ENCODE measurements at places on chromosomes 4 and X.

DNA sequence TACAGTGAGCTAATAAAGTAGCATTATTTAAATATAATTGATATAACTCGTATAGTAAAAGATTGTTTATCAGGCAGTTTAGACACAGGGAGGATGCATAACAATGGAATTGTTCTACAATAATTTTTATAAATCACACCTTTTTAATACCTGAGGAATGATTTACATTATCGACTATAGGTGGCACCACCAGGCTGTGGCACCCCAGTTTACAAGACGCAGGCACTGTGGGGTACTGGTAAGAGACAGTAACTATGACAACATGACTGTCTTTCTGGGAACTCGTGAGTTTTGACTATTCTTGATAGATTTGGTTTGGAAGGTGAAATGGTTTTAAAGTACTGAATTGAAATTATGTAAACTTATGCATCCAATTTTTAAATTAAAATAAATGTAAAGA, 27.1 kb upstream of the STBD1 start:
- DNase-seq = no peak

DNA sequence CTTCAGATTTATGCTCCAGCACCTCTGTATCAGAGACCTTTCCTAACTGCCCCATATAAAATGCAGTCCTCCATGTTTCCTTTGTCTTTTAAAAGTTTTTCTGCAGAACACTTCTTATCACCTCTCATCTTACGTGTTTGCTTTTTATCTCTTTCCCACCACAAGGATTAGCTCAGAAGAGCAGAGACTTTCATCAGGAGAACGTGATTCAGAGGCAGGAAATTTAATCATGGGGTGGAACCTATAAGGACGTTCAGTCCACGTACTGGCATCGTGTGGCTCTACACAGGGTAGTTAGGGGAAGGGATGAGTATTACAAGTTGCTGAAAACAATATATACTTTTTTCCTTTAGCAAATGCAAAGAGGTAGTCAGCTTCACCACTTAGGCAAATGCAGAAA, 98.7 kb downstream of the SORBS2 start:
- DNase-seq = no peak

DNA sequence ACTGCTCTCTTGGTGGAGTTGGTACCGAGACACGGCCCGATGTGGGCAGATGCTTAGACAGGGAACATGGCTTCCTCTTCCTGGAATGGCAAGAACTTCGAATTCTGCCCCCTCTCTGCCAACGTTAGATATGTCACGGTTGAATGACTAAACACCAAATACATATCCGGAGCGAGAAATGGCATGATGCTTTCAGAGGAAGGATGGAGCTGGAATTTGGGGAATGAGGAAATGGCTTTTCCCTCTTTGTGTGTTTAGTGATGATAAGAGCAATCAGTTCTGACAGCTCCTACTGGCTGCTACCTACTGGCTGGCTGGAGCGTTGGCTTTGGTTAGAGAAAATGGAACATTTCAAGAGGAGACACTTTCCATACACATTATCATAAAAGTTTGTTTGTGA, 140.0 kb downstream of the DHRSX start:
- no peak for DNase-seq

DNA sequence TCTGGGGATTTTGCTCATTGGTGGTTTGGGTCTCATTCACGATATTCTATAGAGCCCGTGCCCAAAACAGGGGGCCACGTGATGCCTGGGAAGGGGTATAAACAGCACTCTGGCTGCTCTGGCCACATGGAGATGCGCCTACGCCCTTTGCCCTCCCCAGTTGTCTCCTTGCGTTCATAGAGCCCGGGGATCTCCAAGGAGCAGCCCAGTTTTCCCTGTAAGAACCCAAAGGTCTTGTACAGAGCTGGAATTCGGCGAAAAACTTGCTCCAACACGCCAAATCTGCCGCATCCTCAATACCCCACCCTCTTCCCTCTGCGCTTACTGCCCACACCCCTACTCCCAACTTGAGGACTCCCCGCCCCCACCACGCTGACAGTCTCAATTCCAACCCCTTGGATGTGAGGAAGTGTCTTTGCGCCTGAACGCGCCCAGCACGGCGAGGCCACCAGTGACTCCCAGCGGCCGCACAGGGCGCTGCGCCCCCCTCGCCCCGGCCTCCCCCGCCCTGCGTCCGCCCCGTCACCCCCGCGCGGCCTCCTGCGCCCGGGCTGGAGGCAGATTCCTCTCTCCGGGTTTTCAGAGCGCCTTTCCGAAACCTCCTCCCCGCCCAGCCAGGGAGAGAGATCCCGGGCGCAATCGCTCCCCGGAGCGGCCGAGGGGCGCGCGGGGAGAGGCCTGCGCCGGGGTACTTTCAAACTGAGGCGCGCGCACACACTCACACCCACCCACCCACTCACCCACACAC, at the start of gene NHS:
TSS of gene NHS (plus strand) at position 582 of the 748 bp plus-strand sequence. CDS start 558 bp downstream, outside the sequence.
- DNase-seq = peak; percentile 58

DNA sequence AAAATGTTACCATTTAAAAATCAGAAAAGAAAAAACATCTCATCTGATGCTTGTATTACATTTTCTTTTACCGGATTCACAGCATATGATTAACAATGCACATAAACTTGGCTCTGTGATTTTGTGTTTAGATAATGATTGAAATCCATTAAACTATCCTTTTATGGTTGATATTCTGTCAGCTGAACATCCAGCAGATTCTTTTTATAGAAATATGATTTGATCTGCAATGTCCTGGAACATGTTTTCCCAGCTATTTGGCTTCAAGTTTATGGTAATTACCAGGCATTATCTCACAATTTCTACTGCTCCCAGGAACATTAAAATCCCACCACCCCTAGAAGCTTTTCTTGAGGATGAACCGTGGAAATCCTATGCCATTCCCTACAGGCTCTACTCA, 205.7 kb upstream of the TET2 start:
- no peak for DNase-seq

- DNase-seq = no peak
Measured at GRCh38 chrX:14851526-14851925, 21.3 kb downstream of the FANCB start.

GRCh38 chrX:142214081-142214480, 9.0 kb upstream of the MAGEC2 start:
- no peak for DNase-seq

DNA sequence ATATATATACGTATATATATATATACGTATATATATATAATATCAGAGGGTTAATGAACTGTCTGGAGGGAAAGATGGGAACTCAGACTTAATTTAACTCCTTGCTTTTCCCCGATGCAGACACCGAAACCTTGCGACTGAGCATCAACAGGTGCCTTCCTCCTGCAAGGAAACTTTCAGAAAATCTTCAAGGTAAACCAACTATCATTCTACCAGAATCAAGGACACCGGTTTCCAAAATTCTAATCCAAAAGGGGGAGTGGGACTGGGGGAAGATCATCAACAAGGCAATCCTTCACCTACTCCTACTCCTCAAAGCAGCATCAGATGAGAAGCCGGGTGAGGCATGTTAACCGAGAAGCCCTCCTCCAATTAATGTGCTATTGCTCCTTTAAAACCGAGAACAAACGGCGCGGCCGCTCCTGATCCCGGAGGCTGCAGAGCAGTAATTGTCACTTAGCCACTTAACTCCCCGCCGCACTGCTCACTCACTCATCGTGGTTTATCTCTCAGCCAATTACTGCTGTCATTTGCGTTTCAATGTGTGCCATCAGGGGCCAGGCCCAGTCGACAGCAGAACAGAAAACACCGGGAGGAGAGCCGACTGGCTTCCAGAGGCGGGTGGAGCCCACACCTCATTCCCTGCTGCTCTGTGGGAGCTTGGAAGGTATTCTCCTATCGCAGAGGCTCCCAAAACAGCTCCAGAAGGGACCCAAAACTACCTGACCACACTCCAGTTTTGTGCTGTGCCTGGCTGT, 61.7 kb downstream of the MAML3 start:
- peak; percentile 53 for DNase-seq

GRCh38 chr4:165293061-165293460, 34.4 kb upstream of the MSMO1 start:
- DNase-seq = no peak

GRCh38 chr4:101186567-101187184, 160.7 kb downstream of the PPP3CA start:
- no peak for DNase-seq

- DNase-seq = no peak
Measured at GRCh38 chr4:1036095-1036494, 24.7 kb downstream of the FGFRL1 start.

GRCh38 chr4:32864713-32865351, 2144.7 kb downstream of the PCDH7 start:
- DNase-seq = no peak

DNA sequence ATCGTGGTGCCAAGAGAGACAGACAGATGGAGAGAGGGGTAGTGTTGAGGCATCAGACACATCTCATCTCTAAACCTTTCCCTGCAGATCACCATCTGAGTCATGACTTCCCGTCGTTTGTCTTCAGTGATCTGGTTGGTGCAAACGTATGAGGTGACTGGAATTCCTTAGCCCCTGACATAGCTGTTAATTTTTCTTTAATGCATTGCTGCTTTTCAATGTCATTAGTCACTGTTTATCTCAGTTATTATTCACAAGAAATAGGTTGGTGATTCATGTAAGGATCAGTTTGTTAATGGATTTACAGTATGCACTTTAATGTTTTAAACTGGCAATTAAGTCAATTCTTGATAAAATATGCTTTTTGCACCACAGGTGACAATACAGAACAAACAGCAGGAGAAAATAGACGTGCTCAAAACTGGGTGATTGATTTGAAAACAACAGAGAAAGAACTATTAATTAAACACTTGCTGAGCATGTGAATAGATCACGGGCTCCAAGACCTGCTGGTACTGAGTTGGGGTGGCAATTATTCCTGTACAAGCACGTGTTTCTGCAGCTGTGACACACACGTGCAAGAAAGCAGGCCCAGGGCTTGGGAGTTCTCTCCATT, 1.3 kb upstream of the TMEM154 start:
- no peak for DNase-seq

- DNase-seq = no peak
Measured at GRCh38 chr4:165152527-165152926, 39.9 kb upstream of the TMEM192 start.

GRCh38 chrX:78237127-78237526, 90.3 kb downstream of the CYSLTR1 start:
- no peak for DNase-seq

DNA sequence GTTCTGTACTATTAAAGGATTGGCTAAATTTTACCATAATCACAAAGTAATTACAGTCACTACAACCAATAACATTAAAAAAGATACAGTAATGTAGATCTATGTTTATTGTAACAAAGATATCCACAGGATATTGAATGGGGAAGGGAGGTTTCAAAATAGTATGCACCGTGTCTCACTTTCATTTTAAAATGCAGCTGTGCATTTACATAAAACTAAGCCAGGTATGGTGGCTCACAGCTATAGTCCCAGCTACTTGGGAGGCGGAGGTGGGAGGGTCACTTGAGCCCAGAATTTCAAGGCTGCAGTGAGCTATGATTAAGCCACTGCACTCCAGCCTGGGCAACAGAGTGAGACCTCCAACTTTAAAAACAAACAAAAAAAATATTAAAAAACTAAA, 8.5 kb downstream of the SRP72 start:
- no peak for DNase-seq

- DNase-seq = no peak
Measured at GRCh38 chr4:2827874-2828751, 15.5 kb upstream of the ADD1 start.

- DNase-seq = no peak
Measured at GRCh38 chr4:87843936-87844335, 11.2 kb downstream of the MEPE start.

GRCh38 chr4:91590260-91590659, 713.5 kb upstream of the GRID2 start:
- no peak for DNase-seq

GRCh38 chr4:146095091-146095690, 80.3 kb upstream of the LSM6 start:
- DNase-seq = no peak

DNA sequence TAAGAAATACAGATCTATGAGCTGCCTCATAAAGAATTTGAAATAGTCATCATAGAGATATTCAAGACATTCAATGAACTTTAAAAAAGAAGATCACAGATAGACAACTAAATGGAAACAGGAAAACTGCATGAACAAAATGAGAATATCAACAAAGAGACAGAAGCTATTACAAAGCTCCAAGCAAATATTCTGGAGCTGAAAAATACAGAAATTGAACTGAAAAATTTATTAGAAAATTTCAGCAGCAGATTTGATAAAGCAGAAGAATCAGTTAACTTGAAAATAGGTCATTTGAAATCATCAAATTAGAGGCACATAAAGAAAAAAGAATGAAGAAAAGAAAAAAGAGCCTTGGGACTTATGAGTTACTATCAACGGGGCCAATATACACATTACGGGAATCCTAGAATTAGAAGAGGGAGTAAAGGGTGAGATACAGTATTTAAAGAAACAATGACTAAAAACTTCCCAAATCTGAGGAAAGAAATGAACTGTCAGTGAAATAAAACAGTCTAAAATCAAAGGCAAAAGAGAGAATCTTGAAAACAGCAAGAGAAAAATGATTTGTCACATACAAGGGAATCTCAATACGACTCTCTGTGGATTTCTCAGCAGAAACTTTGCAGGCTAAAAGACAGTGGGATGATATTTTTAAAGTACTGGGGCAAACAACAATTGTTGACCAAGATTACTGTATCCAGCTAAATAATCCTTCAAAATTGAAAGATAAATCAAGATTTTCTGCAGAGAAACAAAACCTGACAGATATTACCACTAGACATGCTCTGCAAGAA, 641.6 kb downstream of the ANKRD50 start:
- no peak for DNase-seq

All from breast epithelium (tissue), 4 donors.